Right hindlimb (tissue), 1 donor: ENCODE measurements at places on chromosomes 6 and 20.
A peak's percentile ranks its signal among the peaks of the same experiment; 100 is the strongest.

GRCh38 chr6:18444111-18444510 lies 57.0 kb downstream of the RNF144B start:
- DNase-seq: no peak

DNA sequence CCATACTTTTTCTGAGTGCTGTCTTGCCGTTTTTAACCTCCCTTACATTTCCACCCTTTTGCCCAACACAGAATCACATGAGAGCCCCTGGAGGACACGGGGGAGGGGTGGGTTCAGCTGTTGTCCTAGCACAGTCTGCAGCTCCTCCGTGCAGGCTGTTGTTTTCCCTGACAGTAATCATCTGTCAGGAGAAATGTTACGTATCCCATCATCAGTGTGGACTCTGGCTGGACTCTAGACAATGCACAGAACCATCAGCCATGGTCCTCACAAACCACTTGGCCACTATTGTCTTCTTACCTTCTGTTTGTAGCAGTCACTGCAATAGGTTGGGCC lies 92.1 kb downstream of the RIN2 start:
- peak; percentile 70 for DNase-seq

- DNase-seq: no peak
Observed at GRCh38 chr6:122709922-122710512, 69.5 kb upstream of the FABP7 start.

DNA sequence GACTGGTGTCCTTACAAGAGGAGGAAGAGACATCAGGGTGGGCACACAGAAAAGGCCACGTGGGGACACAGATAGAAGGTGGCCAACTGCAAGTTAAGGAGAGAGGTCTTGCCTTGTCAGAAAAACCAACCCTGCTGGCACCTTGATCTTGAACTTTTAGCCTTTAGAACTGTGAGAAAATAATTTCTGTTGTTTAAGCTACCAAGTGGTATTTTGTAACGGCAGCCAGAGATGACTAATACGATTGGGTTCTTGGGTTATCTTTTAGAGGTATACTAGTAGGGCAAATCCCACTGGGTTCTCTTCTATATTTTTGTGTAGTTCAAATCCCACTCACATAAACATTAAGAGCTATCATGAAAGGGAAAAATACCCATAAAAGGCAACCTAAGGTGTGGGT lies 31.9 kb upstream of the ZBTB24 start:
- DNase-seq: no peak

- DNase-seq: no peak
Observed at GRCh38 chr6:84623956-84624680, 140.3 kb downstream of the TBX18 start.

DNA sequence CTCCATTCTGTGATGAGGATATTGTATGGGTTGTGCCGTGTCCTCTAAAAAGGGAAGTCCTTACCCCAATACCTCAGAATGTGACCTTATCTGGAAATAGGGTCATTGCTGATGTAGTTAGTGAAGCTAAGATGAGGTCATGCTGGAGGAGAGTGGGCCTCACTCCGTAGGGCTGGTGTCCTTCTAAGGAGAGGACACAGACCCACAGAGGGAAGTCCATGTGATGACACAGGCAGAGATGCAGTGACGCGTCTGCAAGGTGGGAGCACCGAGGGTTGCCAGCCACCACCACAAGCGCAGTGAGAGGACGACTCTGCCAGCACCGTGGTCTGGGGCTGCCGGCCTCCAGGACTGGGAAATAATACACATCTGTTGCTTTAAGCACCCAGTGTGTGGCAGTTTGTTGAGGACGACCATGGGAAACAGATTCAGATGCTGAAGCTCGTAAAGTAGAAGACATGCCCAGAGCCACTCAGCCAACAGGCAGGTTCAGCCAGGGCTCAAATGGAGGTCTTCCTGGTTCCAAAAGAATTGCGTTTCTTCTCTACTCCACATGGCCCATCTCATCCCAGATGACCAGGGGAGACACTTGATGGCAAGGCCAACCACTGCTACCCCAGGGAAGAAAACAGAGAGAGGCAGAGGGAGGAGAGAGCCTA lies 59.2 kb upstream of the DUSP22 start:
- DNase-seq: no peak

- DNase-seq: no peak
Observed at GRCh38 chr6:130780122-130780521, 47.1 kb upstream of the SMLR1 start.

DNA sequence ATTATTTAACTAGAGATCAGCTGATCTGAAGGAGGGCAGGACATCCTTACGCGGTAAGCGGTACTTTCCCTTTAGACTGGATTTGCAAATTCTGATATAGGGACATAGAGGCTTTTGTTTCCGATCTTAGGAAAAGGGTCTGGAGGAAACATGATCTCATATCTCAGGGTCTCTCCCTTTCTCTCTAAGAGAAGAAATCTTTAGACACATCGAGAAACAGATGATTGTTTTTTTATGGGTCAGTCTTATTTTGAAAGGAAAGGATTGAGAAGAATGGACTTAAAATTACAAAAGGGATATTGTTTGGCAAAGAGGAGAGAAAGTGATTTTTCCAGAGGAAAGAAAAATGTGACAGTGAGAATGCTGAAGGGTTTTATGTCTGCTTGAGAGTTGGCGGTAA lies 83.9 kb upstream of the OGFRL1 start:
- no peak for DNase-seq

- no peak for DNase-seq
Observed at GRCh38 chr6:53035549-53036213, 29.5 kb upstream of the FBXO9 start.

- no peak for DNase-seq
Observed at GRCh38 chr6:104623052-104623690, 236.5 kb downstream of the HACE1 start.

DNA sequence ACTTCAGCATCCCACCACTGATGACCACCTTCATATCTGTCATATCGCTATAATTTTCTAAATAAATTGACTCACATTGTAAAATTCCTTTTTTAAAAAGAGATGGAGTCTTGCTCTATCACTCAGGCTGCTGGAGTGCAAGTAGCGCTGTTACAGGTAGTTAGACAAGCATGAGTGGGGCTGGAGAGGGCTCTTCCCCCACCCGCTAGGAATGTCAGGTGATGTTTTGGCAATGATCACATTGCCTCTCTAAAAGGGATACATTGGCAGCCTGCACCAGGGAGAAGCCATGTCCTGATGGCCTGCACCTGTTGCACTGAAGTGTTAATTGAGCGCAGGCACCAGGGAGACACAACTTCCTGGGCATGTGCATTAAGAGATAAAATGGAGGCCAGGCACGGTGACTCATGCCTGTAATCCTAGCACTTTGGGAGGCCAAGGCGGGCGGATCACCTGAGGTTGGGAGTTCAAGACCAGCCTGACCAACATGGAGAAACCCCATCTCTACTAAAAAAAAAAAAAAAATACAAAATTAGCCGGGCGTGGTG lies 16.9 kb upstream of the SLC22A16 start:
- DNase-seq: no peak
